Stimulated activated CD4-positive, alpha-beta T cell treated with anti-CD3 and anti-CD28 coated beads, Interleukin-15, amount 100 ng/mL, for 1 hour (primary cell): ENCODE measurements at places on chromosomes 4 and X.

GRCh38 chr4:160371446-160371845 is 1268.6 kb downstream of the RAPGEF2 start:
- DNase-seq: no peak

- DNase-seq: no peak
Observed at GRCh38 chr4:74109870-74110605, 11.0 kb upstream of the CXCL2 start.

DNA sequence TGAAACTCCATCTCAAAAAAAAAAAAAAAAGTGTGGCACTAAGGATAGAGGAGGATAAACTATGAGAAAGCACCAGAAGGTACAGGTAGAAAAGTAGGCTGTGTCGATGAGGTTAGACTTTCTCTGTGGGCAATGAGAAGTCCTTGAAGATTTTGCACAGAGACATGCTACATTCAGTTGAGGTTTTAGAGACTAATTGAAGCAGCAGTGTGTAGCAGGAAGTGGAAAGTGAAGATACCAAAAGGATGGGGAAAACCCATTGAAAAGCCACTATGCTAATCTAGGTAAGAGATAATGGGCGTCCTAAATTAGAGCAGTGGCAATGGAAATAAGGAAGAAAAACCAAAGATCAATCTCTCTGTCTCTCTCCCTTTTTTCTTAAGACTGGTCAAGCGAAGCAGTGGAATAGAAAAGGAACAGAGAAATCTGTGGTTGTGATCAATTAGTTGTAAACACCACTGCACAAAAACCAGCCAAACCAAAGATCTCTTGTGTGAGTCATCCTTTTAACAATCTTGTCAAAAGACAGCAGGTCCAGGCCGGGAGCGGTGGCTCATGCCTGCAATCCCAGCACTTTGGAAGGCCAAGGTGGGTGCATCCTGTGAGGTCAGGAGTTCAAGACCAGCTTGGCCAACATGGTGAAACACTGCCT is 3.5 kb downstream of the SPINK2 start:
- DNase-seq: no peak

DNA sequence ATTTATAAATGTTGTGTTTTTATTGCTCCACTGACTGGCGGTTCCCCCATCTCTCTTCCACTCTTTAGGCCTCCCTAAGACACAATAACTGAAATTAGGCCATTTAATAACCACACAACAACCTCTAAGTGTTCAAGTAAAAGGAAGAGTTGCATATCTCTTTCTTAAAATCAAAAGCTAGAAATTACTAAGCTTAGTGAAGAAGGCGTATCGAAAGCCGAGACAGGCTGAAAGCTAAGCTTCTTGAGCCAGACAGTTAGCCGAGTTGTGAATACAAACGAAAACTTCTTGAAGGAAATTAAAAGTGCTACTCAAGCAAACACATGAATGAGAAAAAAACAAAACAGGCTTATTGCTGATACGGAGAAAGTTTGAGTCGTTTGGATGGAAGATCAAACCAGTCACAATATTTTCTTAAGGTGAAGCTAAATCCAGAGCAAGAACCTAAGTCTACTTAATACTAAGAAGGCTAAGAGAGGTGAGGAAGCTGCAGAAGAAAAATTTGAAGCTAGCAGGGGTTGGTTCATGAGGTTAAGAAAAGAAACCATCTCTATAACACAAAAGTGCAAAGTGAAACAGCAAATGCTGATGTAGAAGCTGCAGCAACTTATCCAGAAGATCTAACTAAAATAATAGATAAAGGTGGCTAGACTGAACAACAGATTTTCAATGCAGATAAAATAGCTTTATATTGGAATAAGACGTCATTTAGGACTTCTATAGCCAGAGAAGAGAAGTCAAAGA is 194.0 kb upstream of the TTC29 start:
- DNase-seq: no peak

- no peak for DNase-seq
Observed at GRCh38 chrX:15790769-15791290, 546 bp downstream of the ZRSR2 start.

DNA sequence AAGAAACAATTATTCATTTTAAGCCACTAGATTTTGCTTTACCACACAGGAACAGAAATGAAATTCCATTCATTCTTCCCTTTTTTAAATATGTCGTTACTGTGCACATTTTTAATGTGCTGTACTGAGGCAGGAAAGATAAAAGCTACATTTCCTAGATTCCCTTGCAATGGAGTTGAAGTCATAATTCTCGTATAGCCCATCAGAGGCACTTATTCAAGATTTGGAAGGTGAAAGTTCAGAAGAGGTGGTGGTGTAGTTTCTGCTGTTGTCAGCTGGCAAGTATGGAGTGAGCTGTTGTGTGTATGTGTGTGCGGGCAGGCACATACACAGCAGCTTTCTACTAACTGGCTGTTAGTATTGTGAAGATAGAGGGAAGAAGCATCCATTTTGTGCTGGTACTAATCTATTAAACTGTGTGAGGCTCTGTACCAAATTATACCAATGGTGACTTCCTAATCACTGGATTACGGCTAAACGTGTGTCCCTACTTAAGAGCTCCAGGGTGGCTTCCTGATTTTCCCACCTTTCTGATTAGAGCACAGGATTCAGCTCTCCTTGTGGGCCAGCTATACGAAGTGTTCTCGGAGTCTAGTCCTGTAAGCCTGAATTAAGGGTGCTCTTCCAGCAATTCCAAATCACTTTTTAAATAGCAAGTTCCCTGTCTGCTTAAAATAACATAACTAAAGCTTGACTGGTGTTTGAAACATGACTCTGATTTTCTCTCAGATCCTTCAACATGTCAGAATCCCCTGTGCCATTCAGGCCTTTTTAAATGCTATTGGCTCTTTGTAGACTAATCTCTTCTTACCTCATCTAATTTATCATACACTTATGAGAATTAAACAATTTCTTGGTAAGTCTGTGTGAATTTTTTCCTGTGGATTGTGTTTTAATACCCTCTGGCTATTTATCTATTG is 43.8 kb downstream of the PDS5A start:
- no peak for DNase-seq

DNA sequence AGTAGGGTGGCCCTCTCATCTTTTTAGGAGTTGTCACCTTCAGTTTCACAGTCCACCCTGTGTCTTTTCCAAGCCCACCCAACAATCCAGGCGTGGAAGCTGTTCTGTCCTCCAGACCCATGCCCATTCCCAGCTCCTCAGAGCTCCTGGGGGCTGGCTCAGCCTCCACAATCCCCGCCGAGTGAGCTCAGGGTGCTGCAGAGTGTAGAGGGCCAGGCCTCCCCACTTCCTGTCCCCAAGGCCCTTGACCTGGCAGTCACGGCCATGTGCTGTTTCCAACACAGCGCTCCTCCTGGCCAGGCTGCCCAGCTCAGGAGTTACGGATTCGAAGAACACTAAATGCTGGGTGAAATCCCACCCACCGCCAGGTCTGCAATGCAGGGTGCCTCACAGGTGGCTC is 31.8 kb downstream of the PDHA1 start:
- DNase-seq: no peak

DNA sequence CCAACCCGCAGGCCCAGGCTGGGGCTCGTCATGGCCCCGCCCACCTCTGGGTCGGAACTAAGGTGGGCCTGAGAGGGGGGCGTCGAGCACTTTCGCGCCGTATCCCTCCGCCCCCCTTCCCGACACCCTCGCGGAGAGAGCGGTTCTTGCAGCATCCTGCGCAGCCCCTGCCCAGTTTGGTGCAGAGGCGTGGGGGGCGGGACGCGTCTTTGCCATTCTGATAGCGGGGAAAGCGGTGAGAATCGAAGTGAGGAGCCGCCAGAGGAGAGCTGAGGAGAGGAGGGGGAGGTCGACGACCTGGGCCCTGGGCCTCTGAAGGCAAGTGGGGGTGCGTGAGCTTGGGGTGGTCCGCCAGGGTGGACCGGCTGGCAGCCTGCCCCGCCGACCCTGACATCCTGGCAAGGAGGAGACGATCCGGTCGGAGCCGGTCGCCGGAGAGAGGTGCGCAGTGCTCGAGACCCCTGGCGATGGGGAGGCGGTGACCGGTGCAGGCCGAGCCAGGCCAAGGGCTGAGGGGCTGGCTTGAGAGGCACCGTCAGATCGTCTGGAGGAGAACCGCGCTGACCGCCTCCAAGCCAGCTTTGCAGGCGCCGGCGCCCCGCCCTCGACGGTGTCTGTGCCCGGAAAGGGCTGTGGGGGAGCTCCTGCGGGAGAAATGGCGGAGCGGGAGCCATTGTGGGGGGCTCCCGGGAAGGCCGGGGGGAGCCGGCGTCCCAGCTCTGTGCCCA is 25.5 kb downstream of the GPRASP3 start:
- DNase-seq: no peak

GRCh38 chrX:31331015-31331414 is 259.2 kb upstream of the FTHL17 start:
- no peak for DNase-seq

GRCh38 chr4:89915937-89916336 is 21.3 kb downstream of the MMRN1 start:
- DNase-seq: no peak

GRCh38 chr4:27684610-27685011 is 824.0 kb downstream of the STIM2 start:
- DNase-seq: no peak

GRCh38 chr4:25677943-25678342 is 22.3 kb downstream of the SLC34A2 start:
- no peak for DNase-seq

- no peak for DNase-seq
Observed at GRCh38 chrX:39427492-39427891, 626.2 kb downstream of the MID1IP1 start.

GRCh38 chr4:145769450-145770037 is 89.6 kb downstream of the C4orf51 start:
- DNase-seq: no peak

- no peak for DNase-seq
Observed at GRCh38 chr4:17096692-17097091, 198.2 kb upstream of the LDB2 start.

DNA sequence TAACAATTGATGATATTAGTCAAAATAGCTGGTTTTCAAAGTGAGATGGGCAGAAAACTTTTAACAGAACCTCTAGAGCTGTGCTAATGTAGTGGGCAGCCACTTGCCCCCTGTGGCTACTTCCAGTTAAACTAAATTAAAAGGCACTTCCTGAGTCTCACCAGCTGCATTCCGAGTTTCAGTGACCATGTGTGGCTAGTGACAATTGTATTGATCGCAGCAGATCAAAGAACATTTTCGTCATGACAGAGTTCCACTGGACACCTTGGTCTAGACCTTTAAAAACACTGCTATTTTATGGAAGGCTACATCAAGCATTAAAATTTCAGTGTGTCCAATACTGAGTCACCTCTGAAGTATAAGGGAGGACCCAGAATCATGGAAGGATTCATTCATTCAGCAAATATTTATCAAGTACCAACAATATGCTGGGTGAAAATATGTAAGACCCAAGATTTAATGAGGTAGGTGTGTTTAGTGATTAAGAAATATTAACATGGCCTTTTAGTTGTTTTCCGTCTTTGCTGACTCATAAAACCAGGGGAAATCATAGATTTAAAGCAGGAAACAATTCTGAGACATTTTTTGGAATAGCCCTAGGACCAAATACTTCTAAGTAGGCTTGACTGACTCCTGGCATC is 5.1 kb upstream of the FAT1 start:
- no peak for DNase-seq

GRCh38 chr4:87762311-87762710 is 37.0 kb upstream of the IBSP start:
- no peak for DNase-seq

- no peak for DNase-seq
Observed at GRCh38 chrX:50762578-50762977, 51.4 kb downstream of the SHROOM4 start.

DNA sequence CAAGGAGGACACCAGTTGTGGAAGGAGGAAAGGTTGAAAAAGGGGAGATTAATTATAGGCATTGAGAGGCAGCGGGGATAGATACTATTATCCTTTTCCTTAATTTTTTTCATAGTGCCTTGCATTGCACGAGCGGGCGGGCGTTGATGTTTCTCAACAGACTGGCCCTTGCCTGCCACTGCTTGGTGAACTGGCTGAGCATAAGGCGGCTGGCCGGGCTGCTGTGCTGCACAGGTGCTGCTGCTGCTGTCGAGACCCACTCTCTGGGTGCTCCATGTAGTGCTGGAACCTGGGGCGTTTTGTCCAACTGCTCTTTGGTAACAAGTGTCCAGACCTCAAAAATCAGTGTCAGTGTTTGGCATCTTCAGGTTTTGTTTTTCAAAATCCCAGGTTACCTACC is 83.3 kb upstream of the PAQR3 start:
- no peak for DNase-seq

DNA sequence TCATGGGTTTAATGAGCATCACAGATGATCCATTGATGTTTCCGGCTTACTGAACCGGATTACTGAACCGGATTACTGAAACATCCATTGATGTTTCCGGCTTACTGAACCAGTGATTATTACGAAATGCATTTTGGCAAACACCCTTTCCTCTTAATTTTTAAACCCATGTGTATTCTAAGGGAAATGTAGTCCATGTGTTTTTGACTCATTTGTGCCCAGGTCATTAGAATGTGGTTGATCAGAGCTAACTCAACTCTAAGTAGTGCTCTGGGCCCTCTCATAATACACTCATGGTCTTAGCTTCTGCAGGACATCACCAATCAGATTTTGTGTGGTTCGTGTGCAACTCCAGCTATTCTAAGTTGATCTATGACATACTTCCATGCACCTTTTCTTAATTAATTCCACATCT is 141.6 kb downstream of the SPATA18 start:
- DNase-seq: no peak

DNA sequence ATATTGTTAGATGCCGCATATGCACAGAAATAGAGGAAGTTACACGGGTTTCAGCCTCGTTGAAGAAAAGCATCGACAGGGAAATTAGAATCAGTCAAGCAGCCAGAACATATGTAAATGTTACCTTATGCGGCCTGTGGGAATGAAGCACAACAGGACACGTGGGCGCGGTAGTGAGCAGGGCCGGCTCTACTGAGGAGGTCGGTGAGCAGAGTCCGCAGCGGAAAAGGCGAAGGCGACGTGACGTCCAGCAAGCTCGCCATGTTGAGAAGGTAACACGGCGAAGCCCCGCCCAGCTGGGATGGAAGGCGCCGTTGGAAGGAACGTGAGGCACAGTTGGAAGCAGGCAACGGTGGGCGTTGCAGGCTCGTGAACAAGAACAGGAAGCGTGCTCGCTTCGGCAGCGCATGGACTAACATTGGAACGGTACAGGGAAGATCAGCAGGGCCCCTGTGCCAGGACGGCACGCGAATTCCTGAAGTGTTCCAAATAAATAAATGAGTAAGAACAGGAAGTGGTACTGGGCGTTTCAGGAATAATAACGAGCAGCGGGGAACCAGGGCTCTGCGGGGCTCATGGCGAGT is 54.6 kb downstream of the MTNR1A start:
- no peak for DNase-seq

GRCh38 chr4:154692304-154692818 is 51.4 kb upstream of the LRAT start:
- DNase-seq: no peak

DNA sequence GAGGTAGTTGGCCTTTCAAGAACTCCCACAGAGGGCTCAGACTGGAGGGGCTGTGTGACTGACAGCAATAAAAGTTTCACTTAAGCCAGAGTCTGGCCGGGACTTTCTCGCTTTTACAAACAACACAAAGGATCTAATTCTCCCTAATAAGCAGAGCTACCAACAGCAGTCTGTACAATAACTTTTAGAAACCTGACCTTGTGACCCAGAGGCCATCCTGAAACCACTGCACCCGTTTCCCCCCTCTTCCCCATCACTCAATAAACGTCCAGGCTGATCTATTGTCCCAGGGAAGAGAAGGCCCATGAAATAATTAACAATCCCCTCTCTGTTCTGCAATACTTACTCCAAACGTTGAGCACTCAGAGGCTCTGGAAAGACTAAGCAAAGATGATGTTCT is 442.4 kb downstream of the ZIC3 start:
- no peak for DNase-seq
